ENCODE measurements at places on chromosomes 7 and 10.

DNA sequence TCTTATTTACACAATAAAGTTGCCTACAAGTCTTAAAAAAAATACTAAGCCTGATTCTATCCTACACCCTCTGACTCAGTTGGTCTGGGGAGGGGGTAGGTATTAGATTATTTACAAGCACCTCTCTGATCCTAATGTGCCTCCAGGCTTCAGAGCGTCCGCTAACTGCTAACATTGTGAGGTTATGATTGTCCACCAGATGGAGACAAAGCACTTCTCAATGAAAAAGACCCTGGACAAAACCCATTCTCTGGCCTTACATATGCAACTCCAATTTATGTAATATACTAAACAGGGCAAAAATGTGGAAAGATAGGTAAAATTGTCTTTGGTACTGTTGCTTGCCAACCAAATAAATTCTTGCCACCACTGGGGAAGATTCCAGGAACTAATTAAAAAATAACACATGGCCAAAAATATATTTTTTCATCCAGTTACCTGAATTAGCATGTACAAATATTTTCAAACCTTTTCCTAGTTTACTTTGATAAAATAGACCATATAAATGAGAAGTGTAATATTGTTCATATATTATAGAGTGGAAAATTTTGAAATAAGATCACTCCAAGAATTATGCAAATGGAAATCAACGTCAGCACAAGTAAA lies 92.4 kb downstream of the KIF20B start:
- DNase-seq, result peak; percentile 80

DNA sequence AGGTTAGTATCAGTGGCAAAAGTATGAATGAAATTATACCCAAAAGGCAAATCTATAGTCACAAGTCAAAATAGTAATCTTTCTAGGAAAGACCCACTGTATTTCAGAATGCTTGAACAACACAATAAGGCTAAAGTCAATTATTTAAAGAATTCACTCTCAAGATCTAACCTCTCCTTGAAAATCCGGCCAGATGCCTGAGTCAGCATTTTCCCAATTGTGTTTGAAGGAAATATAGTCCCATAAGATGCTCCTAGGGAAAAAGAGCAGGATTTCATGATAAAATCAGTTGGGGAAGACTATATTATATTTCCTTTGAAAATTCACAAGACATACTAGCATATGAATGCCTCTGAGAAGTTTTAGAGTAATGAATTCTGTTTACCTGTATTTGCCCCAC lies 1075.0 kb downstream of the GRM8 start:
- no peak for DNase-seq

DNA sequence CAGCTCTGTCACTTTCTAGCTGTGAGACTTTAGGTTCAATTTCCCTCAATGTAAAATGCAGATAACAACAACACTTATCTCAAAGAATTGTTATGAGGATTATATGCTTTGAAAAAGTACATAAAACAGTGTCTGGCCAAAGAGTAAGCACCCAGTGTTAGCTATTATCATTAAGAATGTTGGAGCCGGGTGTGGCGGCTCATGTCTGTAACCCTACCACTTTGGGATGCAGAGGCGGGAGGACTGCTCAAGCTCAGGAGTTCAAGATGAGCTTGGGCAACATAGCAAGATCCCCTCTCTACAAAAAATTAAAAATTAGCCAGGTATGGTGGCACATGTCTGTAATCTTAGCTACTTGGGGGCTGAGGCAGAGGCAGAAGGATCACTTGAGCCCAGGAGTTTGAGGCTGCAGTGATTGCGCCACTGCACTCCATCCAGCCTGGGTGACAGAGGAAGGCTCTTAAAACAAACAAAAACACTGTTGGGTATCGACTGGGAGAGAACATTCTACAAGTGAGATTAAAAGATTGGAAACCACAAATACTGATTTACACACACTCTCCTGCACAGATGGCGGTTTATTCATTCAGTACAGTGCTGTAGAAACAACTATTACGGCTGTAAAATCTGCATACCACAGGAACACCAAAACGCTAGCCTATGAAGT lies 107.3 kb downstream of the PROSER2 start:
- no peak for DNase-seq

GRCh38 chr7:125828153-125828700 lies 898.6 kb upstream of the POT1 start:
- DNase-seq, result no peak

- DNase-seq, result no peak
Observed at GRCh38 chr7:49324707-49325106, 400.4 kb downstream of the CDC14C start.
